IMR-90 (cell line): ENCODE measurements at places on chromosomes 12 and 14.

DNA sequence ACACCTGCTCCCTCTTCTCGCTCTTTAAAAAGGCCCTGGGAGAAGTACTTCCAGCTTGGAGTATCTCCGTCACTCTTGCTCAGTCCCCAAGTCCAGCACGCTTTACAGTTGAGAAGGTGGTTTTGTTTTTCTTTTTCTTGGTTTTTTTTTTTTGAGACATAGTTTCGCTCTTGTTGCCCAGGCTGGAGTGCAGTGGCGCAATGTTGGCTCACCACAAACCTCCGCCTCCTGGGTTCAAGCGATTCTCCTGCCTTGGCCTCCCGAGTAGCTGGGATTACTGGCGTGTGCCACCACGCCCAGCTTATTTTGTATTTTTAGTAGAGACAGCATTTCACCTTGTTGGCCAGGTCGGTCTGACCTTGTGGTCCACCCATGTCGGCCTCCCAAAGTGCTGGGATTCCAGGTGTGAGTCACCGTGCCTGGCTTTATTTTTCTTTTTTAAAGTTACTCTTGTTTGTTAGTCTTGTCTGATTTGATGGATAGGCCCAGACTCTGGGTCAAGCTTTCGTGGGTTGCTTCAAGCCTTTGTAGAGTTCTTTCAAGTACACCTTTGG is 1.9 kb downstream of the TDRD9 start:
- DNase-seq, result no peak

DNA sequence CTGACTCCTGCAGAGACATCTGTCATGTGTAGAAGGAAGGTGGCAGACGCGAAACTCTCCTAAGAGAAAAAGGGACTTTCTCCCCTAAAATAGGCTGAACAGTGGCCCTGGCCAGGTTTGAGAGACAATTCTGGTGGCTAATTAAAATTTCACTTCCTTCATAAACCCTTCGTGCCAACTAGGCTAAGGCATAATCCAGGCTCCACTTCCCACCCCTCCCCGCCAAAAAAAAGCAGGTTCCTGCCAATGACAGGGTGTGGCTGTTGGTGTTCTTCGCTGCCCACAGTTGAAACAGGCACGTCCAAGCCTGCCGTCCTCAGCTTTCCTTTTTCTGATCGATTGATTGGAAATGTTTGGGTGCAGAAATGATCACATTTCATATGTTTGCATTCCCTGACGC is 144.6 kb downstream of the GCH1 start:
- no peak for DNase-seq

- DNase-seq, result no peak
Observed at GRCh38 chr12:106885541-106886249, 70.0 kb upstream of the TMEM263 start.

DNA sequence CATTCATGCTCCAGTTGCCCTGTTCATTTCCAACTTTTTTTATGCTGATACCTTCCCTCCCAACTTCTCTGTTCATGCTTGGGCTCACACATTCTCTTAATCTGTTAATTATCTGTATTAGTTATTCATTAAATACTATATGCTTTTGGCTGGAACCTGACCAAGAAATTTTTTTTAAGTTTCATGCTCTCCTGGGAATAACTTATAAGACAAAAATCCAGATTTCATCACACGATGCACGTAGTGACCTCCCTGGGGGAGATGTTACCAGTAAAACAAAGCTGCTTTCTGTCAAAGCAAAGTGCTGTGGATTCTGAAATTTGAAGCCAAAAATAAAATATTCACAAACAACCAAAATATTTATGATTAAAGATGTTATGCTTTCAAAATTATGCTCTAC is 215.0 kb upstream of the USP15 start:
- no peak for DNase-seq

DNA sequence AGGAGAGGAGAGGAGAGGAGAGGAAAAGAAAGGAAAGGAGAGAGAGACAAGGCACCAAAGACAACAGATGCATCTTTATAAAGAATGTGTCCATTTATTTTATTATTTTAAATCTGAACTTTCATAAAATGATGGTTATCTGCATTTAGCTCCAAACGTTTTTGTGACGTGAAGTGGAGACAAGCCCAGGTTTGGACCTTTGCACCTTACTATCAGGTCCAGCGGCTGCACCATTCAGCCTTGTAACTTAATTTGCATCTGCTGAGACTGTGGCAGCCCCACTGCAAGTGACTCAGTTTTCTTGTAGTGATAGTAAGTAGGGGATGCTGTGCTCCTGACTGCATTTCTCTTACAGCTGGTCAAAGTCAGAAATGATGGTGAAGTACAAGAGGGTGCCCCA is 130.7 kb downstream of the NTF3 start:
- no peak for DNase-seq

- DNase-seq, result no peak
Observed at GRCh38 chr14:84442521-84442920, 1087.4 kb upstream of the FLRT2 start.

DNA sequence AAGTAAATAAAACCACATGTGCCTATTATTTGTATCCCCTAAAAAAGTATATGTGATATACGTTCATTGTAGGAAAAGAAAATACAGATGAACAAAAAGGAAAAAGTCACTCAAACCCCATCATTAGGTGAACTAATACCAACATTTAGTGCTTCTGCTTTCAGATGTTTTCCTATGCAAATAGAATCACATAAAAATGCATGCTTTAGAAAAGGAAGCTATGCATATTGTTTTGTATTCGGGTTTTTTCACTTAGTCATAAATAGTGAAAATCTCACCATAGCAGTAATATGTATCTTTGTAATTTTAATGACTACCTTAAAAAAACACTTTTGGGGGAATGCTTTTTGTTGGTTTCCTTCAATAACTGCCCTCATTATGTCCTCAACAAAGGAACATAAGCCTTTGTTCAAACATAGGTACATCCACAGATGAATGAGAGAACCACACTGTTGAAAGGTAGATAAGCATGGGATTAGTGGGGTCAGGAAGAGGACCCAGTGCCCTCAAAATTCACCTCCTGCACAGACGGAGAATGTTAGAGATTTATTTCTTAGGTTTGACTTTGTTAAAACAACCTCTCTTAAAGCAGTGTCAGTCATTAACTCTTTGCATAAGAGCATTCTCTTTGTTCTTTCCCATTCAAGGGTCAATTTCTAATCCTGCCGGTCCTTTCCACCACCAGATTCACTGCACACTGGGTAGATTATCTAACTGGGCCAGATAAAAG is 6.5 kb downstream of the AMDHD1 start:
- DNase-seq, result no peak

- no peak for DNase-seq
Observed at GRCh38 chr12:118850244-118850825, 131.0 kb upstream of the SRRM4 start.

DNA sequence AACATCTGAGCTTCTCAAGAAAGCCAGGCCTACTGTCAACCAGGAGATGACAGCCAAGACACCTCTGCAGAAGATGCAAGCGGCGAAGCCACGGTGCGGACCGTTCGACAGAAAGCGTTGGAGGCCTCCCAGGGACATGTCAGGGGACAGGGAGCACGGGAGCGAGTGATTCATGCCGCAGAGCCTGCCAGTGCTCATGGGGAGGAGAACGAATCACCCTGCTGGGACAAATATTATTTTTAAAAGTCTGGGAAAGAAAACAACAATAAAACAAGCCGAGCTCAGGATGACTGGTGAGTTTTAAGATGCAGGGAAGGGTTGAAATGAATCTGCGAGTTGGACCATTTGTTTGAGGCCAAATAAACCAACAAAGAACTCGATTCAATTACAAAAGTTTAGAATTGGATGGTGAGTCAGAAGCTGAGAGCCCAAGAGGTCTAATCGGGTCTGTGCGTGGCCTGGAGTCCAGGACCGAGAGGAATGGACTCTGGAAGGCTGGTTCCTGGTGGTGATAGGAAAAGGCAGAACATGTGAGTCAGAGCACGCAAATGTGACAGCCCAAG is 91.0 kb downstream of the RBM19 start:
- DNase-seq, result peak; percentile 89

- no peak for DNase-seq
Observed at GRCh38 chr12:32508626-32509025, 109.3 kb downstream of the FGD4 start.

DNA sequence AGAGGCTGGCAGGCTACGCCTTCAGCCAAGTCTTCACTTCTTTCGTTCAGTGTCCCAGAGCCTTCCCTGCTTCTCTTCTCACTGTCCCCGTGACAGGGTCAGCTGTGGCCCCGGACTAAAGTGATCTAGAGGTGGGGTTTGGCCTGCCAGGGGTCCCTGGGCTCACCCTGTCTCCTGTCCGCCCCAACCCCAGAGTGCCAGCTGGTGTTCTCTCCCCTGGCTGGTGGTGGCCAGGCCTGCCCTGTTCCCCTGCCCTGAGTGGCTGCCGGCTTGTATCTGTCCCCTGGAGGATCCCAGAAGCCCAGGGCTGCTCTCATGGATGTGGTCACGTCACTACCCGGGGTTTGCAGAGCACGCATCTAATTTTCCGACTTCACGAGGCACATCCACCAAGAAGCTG is 297.4 kb downstream of the GLT1D1 start:
- DNase-seq, result no peak

DNA sequence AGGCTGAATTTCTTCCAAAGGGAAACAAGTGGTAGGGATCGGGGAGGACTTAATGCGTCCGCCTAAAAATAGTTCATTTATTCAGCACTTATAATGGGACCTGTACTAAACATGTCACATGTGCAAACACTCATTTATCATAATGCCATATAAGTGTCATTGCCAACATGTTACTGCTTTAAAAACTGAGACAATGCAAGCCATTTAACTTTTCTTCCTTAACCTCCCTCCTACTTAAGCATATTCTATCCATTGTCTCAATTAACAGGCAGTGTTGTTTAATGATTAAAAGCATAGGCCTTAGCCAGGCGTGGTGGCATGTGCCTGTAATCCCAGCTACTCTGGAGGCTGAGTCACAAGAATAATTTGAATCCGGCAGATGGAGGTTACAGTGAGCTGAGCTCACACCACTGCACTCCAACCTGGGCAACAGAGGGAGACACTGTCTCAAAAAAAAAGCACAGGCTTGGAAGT is 13.5 kb upstream of the SCFD1 start:
- peak; percentile 59 for DNase-seq

DNA sequence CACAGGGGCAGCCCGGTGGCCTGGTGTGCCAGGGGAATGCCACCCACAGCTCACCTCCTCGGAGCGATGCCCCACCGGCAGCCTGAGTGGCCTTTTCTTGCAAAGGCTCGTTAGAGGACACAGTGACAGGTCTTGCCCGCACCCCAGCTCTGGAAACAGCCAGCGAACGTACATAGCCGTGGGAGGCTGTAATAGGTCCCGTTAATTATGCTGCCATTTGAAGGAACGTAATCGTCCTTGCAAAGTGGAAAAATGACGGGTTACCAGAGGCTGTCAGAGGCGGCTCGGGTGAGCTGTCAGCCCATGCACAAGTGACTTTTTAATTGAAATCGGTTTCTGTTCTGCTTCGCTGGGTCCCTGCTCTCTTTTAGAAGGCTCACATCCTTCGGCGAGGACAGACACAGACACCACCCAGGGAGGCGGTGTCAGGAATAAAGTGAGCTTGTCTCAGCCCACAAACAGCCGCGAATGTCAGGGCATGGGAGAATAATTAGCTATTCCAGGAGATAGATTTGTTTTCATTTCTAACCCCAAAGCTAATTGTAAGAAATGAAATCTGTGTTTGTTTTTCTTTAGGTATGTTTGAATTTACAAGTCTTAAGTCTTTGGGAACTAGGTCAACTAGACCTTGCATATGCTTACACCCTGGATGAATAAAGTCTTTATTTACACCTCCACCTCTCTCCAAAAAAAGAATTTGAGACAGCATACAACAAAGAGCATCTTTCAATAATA is 77.2 kb upstream of the RFLNA start:
- DNase-seq, result no peak

DNA sequence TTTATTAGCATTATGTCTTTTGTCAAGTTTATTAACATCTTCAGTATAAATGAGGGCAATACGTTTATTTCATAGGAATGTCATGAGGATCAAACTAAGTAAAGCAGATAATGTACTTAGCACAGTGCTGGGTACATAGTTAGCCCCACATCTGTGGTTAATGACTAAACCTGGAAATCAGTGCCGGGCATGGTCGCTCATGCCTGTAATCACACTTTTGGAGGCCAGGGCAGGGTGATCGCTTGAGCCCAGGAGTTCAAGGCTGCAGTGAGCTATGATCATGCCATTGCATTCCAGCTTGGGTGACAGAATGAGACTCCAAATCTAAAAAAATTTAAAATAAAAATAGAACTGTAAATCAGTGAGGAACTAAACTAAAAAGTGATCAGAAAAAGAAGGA is 44.8 kb upstream of the GUCY2C start:
- DNase-seq, result no peak

DNA sequence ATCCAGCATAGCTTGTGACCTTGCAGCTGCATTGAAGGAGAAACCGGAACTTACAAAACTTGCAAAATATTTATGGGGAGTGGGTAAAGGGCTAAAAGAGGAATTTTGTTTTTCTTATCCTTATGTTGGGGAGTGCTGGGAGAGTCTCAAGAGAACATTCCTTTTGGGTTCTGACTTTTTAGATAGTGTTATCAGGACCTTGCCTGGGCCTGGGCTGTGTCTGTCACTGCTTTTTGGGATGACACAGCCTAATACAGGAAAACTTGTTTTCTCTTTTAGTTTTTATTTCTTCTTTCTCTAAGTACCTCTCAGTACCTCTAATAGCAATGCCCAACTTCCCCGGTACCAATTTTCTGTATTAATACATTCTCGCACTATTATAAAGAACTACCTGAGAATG is 850.6 kb downstream of the RPS29 start:
- no peak for DNase-seq

- no peak for DNase-seq
Observed at GRCh38 chr12:68334132-68334531, 2.0 kb upstream of the MDM1 start.

GRCh38 chr12:92509156-92509738 is 193.5 kb upstream of the PLEKHG7 start:
- DNase-seq, result no peak

- peak; percentile 79 for DNase-seq
Observed at GRCh38 chr14:74671789-74672188, 41.1 kb downstream of the AREL1 start.

DNA sequence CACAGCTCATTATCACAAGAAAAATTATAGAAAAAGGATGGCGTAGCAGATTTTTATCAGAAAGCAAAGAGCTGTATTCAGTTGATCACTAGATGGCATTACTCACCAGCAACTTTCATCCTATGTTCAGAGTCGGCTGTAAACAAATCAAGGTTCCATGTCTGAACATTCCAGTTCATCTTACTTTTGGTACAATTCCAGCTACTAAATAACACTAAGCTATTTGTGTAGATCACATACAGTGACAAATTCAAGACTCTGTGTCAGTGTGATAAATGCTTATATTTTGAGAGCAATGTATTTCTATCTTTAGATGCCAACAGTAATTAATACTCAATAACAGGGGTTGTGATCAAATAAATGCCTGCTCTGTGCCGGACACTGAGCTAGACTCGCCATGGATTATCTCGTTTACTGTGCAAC is 30.1 kb downstream of the NRDE2 start:
- peak; percentile 80 for DNase-seq

DNA sequence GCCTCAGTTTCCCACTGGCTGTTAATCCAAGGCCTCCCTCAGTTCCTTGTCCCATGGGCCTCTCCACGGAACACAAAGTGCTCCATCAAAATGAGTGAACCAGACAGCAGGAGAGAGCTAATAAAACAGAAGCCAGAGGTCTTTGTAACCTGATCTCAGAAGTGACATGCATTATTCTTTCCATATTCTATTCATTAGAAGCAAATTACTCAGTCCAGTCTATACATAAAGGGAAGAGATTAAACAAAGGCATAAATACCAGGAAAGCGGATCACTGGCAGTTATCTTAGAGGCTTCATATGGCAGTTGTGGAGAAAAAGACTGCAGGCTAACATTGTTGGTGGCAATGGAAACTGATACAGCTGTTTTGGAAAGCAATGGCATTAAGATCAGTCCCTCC is 170.6 kb upstream of the GARIN6 start:
- DNase-seq, result no peak
